ENCODE measurements at places on chromosomes 5 and 9.

DNA sequence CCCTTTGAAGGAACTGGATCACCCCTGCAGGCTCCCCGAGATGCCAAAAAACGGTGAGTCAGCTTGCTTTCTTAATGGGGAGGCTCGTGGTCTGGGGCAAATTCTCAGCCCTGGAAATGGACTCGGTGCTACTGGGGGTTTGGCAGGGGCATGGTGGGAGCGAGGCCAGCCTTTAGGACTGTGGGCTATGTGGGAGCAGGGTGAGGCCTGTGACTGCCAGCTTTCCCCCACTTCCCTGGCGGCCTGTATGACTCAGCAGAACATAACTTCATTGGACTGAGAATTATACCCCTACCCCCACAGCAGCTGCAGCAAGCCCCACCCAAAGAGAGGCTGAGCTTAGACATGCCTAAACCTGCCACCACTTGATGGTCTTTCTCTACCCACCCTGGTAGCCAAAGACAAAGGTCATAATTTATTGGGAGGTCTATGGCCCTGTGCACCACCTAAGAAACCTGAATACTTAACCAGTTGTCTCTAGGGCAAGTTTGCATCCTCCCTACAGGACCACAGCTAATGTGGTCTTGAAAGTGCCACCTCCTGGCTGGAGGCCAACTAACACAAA, 325.3 kb downstream of the TLE1 start:
- no peak for DNase-seq

- DNase-seq: no peak
Measured at GRCh38 chr9:86902991-86903733, 44.1 kb downstream of the GAS1 start.

DNA sequence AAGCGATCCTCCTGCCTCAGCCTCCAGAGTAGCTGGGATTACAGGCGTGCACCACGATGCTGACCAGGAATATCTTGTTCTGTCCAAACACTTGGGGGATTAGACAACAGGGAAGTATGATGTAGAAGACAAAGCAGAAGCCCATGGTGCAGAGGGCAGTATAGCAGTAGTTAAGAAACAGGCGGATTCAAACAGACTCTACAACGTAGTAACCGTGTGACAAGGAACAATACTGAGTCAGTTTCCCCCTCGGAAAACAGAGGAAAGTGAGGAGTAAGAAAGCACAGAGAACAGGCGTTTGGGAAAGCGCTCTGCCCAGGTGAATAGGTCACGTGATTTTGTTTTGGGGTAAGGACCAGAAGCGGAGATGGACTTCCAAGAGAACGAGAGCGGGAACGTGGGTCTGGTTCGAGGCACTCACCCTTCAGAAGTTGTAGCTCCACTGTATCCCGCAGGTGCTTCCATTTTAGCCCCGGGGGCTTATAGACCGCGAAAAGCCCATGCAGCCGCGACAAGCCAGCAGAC, 306 bp downstream of the TRUB2 start:
- DNase-seq: no peak

DNA sequence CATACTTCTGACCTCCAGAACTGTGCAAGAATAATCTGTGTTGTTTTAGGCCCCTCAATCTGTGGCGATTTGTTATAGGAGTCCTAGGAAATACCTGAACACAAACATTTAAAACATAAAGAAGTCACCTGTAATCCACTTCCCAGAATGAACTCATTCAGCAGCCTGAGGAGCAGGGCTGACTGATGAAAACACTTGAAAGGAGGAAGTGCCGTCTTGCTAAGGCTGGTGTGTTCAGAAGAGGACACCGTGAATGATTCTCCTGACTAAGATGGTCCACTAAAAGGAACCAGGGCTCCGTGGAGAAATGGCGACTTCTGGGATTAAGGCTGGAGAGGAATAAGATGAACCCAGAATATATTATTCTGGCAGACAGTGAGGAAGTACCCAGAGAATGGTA, 18.7 kb upstream of the MARCHF6 start:
- DNase-seq: no peak

DNA sequence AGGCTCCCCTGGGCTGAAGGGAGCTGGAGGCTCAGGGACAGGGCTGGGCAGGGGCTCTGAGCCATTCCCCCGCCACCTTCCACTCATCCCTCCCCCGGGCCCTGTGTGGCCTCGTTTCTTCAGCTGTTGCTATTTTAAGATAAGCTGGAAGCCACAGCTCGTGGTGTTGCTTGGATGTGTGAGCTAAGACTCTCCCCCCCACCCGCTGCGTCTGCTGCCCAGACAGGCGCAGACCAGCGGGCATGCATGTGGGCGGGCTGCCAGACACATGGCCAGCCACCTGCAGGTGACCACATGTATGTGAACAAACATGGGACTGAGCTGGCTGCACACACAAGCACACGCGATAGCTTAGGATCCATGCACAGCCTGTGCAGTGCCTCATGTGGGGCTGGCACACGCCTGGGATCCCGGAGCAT, 8.7 kb downstream of the SNCB start:
- DNase-seq: no peak

DNA sequence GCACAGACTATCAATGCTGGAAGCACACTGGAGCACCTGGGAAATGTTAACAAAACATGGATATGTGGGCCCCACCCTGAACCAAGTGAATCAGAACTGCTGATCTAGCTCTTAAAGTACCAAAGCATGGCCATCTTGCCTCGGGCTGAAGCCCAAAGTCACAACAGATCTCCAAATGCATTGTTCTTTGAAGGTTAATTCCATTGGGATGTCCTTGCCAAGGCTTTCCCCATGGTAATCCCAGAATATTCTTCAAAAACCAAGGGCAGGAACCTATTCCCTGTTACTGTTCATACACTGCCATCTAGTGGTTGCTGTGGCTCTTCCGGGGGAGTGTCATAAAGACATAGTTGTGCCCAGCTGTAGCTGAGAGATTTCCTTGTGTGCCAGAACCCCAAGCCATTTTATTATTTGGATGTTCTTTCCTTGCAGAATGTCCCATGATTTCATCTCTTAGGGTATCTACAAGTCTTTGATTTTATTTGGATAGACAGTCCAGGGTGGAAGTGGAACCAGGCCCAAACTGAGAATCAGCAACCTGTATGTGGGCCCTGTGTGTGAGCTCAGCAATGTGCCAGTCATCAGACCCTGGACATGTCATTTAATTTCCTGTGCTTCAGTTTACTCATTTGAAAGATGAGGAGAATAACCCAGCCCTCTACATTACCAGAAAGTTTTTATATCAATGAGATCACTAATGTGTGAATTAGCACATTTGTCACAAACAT, 290.0 kb downstream of the ACTL7B start:
- DNase-seq: peak; percentile 33

DNA sequence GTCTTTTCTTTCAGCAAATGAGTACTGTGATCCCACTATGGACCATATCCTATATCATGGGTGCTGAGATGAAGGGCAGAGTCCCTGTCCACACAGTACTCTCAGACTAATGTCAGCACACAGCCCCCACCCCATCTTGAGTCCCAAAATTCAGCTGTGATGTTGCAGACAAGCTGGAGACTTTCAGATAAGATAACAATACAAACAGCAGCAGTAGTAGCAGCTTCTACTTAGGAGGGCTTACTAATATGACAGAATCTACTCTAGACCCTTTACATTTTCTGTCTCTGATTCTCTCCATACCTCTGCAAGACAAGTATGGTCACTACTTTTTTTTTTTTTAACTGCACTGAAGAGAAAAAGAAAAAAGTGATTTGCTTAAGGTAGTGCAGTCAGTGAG, 129.1 kb upstream of the TRIM32 start:
- no peak for DNase-seq

DNA sequence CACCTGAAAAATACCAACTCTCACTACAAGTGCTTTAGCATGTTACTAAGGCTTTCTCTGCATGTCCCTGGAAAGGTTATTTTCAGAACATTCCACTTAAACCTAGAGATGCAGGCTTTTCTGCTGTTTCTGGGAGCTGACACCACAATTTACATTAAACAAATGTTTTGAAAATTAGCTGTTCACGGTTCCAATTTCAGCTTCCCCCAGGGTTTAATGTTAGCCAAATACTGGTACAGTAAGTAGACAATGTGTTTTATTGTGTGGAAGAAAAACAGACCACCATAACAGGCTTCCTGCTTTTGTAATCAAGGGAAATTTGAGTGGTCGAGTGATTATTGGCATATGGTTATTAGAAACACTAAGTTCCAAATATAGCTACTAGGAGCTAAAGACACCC, 32.0 kb downstream of the MACROH2A1 start:
- DNase-seq: peak; percentile 63

- no peak for DNase-seq
Measured at GRCh38 chr5:79305706-79306105, 69.8 kb downstream of the JMY start.

GRCh38 chr5:94423411-94423810, 195.0 kb downstream of the KIAA0825 start:
- DNase-seq: no peak

DNA sequence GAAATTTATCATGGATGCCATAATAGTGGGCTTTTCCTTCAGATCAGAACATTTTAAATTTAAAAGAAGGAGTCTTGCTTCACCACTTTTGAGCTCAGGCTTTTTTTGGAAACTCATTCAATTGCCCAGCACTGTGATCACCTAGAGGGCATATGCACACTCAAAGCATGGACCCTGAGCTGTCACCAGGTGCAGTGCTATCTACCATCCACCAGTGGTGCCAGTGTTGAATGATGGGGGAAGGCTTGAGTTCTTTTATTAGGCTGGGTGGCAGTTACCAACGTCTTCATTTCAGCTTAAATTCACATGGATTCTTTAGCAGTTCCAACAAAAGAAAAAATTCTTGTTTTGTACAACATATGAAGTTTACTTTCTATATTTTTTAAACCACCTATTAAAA, 164.1 kb downstream of the CFAP90 start:
- DNase-seq: no peak

DNA sequence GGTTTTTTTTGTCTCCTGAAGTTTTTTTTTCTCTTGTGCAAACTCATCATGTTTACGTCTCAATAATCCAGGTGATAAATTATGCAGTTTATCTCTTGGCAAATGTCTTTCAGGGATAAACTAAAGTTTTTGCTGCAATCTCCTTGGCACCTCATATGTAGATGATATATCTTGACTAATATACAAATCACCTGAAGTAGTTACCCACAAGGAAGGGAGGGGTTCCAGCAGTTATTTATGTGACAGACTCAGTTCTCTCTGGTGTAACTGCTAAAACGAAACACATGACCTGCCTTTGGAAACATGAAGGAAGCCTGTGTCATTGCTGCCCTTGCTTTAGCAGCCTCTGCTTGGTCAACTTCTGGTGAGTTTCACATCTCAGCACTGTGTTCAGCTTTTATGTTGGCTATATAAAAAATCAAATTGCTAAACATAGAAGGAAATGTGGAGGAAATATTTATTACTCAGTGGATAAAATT, 39.3 kb upstream of the KIAA1958 start:
- no peak for DNase-seq

DNA sequence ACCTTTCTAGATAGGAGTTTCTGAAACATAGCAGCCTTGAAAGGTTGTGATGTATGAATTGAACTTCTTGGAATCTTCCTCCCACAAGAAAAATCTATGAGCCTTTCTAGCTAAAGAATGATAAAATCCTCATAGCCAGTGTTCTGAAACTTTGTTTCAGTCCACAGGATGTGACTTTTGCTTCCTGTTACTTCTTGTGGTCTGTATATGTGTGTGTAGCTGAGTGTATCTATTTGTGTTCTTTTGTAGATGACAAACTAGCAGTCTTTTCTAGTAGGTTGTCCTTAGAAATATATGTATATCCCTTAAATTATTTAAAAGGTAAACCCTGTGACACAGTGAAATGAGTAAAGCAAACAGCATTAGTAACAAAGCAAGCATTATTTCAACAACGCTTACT, 188.8 kb downstream of the MRPS30 start:
- DNase-seq: no peak

- peak; percentile 63 for DNase-seq
Measured at GRCh38 chr5:73437101-73437776, 11.3 kb downstream of the FOXD1 start.

- DNase-seq: no peak
Measured at GRCh38 chr9:70959366-70959765, 162.1 kb downstream of the TRPM3 start.

GRCh38 chr9:16768816-16769215, 101.7 kb downstream of the BNC2 start:
- DNase-seq: no peak

Measured in NCI-H526 treated with DMSO at 0.1 percent for 48 hours (cell line).